LNCaP clone FGC (cell line): ENCODE measurements at places on chromosomes 4 and X.

DNA sequence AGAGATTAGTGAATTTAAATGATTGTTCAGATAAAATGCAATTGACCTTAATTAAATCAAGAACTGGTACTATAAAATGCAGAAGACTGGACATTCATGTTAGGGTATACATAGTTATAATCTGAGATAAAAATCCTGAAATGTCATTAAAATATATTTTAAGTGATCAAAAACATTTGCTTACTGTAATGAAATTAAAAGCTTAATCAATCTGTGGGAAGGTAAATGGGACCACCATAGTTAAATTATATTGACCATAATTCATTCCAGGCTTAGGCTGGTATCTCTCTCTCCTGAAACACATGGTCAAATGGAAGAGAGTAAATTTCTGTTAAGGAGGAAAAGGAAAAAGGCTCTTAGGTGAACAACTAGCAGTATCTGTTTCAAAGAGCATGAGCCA lies 474.4 kb downstream of the C4orf33 start:
- DNase-seq, result no peak

GRCh38 chr4:38056011-38056685 lies 96.0 kb downstream of the PTTG2 start:
- DNase-seq, result no peak

DNA sequence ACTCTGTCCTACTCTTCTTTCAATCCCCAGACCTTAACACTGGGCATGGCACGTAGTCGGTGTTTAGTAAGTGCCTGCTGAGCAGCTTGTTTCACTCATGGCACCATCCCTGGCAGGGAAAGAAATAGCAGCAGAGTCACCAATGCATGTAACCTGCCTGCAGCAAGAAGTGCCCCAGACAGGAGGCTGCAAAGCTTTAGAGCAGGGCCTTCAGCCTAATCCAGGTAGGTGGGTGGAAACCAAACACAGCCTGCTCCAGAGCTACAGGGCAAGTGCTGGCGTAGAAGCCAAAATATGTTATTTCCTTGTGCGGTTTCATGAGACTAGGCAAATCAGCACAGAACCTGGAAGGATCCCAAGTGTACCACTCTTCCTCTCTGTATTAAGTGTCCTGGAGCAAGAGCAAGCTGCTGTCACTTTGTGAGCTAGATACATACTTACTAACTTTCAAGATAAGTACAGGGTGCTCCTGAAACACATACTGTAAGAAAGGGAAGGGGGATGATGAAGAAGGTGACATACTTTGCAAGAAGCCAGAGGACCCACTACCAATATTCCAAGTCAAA lies 5.5 kb downstream of the PROM1 start:
- DNase-seq, result no peak

DNA sequence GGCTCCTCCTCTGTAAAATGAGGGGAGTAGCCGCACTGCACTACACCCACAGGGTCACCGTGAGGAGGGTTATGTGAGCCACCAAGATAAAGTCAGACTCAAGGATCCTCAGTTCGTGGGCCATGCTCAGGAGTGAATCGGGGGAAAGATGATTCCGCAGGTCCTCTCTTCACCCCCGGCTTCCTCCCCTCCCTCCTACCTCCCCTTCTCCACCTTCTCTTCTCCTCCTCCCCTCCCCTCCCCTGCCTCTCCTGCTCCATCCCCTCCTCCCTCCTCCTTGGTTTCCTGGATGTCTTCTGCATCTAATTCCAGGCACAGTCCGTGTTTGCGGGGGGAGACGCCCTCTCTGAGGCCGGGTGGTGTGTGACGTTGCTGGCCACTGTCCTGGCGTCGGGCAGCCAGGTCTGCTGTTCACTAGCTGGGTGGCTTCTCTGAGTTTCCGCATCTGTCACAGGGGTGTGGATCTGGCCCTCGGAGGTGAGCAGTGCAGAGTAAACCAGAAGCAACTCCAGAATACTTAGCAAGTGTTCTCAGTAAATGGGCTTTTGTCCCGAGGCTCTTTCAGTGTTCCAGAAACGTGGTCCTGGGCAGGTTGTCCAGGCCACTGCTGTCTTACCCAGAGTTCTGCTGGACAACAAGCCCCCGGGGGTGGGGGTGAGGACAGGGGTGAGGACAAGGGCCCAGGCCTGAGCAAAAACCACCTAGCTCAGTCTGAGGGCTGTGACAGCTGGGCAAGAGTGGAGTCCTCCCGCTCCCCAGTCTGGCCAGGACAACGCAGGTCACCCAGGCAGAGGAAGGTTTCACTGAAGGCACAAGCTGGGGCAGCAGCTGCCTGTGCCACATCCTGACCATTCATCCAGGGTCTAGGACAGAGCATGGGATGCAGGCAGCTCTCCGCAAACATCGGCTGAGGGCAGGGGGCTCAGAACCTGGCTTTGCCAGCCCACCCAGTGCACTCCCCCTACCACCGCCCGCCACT lies 92.4 kb downstream of the PPP2R2C start:
- no peak for DNase-seq

DNA sequence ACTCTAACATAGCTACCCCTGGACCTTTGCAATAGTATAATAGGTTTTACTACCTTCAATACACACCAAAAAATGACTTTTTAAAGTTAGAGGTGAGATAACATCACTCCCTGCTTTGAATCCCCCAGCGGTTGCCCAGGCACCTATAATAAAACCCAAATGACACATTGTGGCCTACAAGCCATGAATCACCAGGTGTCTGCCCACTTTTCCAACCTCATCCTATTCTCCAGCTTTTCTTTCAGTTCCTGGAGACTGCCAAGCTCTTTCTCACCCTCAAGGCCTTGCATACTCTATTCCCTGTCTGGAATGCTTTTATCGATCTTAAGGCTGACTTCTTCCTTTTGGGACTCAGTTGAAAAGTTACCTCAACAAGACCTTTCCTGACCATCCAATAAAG lies 16.4 kb upstream of the PRSS48 start:
- no peak for DNase-seq

DNA sequence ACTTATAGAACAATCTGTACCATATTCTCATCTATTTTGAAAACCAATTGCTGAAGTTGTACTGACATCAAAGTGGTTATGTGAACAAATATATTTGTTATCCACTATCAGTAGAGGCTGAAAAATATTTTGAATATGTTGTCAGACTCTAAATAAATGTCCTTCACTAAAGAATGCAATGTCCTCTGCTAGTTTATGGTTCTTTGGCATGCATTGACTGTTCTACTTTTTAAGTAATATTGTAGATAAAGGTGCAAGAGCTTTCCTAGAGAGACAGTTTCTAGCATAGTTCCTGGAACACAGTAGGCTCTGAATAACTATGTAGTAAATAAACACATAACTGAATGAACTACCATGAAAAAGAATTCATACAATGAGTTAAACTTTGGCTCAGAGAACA lies 18.2 kb upstream of the COX7B2 start:
- DNase-seq, result no peak

DNA sequence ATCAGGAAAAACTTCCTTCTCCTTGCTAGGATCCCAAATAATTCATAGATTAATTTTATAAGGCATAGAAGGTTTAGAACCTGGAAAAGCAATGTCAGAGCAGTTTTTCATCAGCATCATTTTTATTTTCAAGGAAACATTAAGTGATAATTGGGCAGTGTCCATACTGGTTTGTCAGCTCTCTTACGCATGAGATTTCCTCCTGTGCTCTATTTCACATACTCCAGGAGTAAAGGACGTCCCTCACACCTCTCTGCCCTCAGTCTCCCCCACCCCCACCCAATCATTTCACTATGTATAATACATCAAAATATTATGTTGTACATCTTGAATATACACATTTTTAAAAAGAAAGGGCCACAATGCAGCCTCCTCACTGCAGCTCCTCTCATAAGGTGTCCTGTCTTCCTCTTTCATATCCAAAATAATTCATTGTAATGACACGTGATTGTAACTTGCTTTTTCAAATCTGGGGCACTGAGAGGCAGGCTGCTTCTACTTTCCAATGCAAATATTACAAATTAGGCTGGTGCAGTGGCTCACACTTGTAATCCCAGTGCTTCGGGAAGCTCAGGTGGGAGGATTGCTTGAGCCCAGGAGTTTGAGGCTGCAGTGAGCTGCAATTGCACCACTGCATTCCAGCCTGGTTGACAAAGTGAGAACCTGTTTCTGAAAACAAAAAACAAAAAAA lies 34.4 kb downstream of the ARHGEF38 start:
- DNase-seq, result no peak

GRCh38 chr4:28443371-28443770 lies 1582.7 kb downstream of the STIM2 start:
- DNase-seq, result no peak

DNA sequence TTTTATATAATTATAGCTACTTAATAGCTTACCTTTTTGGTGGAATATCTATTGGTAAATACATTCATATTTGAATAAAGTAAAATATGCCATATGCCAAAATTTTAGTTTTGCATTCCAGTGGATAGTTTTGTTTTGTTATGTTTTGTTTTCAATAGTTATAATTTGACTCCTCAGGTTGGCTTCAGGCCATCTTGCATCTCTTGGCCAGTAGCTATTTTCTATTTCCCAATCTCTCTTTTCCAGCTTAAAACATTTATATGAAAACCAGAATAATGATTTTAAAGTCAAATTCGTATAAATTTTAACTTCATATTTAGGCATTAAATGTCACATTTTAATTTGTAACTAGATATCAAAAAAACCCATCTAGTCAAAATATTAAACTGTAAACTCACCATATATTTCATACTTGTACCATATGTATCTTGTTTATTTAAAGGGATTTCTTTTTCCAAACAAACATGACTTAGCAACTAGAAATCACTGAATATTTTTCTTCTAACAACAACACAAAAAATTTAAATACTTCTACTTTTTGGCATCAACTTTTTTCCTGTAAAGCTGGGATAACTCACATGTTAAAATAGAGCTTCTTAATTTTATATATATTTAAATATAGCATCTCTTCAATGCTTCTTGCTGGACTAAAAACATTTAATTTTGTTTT lies 1209.6 kb downstream of the PCDH7 start:
- DNase-seq, result no peak

GRCh38 chr4:138010639-138011038 lies 231.5 kb downstream of the SLC7A11 start:
- no peak for DNase-seq

DNA sequence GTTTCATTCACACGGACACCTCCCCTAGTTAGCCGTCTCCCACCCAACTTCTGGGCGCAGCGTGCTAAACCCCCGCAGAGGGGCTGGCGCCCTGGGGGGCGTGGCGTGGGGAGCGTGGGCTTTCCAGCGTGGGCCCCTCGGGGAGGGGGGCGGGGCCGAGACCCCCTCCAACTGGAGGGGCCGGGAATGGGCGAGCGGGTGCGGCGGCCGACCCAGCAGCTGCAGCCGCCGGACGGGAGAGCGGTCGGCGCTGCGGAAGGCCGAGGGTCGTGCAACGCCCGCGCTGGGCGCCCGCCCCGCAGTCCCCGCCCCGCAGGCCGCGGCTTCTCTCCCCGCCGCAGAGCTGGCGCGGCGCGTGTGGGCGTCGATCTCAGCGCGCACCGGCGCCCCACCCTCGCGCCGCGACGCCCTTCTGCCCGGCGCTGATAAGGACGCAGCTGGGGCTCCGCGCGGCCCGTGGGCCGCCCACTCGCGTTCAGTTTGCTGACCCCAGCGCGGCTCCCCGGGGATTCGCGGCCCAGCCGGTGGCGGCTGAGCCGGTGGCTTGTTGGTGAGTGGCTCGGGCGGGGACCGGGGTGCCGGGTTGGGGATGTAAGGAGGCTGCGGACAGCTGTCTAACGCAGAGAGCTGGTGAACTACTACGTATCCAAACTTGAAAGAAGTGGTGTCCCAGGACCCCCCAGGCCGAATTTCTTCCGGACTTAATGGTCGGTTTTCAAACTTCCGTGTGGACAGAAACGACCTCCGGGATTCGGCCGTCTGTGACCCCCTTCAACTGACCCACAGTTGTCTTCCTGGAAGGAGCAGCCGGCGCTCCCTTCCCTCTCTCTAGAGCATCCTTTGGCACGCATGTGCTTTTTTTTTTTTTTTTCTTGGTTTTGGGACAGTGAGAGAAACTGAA lies 1.5 kb downstream of the FHDC1 start:
- DNase-seq, result no peak

- no peak for DNase-seq
These were observed 10.0 kb upstream of the AP1S2 start for GRCh38 chrX:15864629-15865028.

DNA sequence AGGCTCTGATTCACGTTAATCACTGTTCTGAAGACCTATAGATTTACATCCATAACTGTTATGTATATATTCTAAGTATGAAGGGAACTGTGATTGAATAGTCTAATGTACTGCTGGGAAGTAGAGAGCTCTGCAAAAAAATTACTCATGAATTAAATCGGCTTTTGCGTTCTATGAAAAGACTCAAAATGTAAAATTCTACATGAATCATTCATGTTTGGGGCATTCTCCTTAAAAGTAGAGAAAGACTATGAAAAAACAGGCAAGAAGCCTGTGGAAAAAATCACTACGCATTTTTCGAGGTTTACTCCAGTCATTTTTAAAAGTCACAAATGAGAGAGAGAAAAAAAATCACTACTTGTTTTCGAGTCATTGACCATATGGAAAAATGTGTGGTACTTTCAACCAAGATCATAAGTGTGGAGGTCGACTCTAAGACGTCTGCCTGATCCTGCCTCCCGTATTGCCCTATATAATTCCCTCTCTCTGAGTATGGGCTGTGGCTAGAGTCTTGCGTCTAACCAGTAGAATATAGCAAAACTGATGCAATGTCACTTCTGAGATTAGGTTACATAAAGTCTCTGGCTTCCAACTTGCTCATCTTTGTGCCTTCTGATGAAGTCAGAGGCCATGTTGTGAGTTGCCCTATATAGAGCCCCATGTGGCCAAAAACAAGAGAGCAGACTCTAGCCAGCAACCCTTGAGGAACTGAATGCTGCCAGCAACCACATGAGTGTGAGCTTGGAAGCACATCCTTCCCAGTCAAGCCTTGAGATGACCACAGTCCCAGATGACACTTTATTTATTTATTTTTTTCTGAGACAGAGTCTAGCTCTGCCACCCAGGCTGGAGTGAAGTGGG lies 32.1 kb upstream of the VEGFD start:
- DNase-seq, result no peak

GRCh38 chr4:74146581-74147129 lies 11.3 kb upstream of the MTHFD2L start:
- no peak for DNase-seq

GRCh38 chr4:181108237-181108636 lies 1135.0 kb upstream of the TENM3 start:
- no peak for DNase-seq

DNA sequence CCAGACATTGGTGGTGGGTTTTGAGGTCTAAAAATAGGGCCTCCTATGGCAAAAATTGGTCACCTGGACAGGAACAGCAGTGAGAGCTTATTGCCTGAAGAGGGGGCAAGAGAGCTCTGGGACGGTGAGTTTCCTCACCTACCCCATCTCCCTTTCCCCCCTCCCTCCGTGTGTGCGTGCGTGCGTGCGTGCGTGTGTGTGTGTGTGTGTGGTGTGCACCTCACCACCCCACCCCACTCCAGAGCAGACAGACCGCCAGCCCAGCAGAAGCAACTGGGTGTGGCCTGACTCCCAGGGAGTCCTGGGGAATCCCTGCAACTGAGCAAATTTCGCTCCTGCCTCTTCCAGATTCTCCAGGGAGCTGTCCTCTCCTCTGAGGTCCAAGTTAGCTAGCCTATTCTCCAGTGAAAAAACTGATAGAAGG lies 44.7 kb downstream of the PRPS1 start:
- DNase-seq, result no peak

GRCh38 chr4:25823632-25824031 lies 39.2 kb downstream of the SEL1L3 start:
- DNase-seq, result no peak
